ENCODE measurements at places on chromosomes 2 and 18.

GRCh38 chr2:201643216-201643890 lies at the start of gene TMEM237:
Gene TMEM237 (minus strand): TSS chr2:201643503. CDS start chr2:201643400, 103 bp downstream.
- DNase-seq = peak; percentile 20

- DNase-seq = no peak
These were observed 5.4 kb upstream of the POLI start for GRCh38 chr18:54263904-54264336.

GRCh38 chr2:60311524-60311923 lies 241.9 kb downstream of the BCL11A start:
- no peak for DNase-seq

- no peak for DNase-seq
These were observed 36.5 kb upstream of the LHCGR start for GRCh38 chr2:48792030-48792429.

DNA sequence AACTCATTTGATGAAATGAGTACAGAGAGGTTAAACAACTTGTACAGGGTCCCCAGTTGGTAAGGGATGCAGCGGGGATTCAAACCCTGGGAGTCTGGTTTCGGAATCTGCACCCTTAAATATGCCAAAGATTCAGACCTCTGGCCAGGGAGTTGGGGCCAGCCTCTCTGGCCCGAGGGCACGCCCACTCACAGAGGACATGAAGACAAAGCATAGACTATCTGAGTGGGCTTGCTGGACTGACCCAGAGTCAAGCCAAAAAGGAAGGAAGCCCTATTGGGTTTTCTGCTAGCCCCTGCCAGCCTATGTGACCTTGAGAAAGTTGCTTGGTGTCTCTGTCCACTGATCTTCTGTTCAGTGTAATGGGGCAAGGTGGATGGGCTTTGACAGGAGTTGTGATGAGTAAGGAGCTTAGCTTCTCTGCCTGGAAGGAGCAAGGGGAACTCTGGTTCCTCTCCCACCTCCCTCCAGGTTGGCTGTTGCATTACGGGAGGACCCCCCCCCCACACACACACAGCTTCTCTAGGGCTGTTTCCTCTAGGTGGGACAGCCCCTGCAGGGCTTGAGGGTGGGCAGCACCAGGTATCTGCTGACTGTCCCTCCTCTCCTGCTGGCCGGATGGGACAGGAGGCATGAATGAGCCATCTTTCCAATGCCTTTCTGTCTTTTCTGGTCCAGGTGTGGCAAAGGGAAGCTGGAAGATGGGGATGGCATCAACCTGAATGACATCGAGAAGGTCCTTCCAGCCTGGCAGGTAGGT lies 131.3 kb downstream of the CTIF start:
- no peak for DNase-seq

- no peak for DNase-seq
These were observed 20.0 kb upstream of the RESP18 start for GRCh38 chr2:219352448-219353023.

Data from renal cortex interstitium (tissue), 15 donors.